ENCODE measurements at places on chromosomes 1 and 21.

DNA sequence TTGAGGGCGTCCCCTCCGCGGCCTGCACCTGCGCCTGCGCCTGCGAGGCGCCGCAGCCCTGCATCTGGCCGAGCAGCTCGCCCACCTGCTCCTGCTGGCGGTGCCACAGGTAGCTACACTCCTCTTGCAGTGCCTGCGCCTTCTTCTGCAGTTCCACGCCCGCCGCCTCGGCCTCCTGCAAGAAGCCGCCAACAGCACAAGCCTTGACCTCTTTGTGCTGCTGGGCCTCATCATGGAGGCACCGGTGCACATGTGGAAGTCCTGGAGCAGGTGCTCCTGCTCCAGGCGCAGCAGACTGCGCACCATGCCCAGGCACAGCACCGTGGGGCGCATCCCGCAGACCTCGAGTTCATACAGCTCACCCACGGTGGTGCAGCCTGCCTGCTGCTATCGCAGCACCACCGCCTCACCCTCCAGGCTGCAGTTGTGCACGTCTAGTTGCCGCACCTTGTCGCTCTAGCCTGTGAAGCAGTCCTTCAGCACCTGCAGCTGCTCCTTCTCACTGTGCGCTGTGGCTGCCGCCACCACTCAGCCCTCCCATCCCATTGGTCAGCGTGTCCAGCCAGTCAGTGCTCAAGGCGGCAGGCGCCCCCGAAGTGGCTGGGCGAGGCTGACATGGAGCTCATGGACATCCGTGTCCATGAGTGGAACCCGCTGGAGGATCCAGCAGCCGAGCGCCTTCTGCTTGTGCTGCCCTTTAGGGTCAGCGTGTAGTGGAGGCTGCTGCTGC, 12.2 kb upstream of the CD2 start:
- no peak for DNase-seq

GRCh38 chr1:243595527-243596210, 254.4 kb downstream of the AKT3 start:
- no peak for DNase-seq

DNA sequence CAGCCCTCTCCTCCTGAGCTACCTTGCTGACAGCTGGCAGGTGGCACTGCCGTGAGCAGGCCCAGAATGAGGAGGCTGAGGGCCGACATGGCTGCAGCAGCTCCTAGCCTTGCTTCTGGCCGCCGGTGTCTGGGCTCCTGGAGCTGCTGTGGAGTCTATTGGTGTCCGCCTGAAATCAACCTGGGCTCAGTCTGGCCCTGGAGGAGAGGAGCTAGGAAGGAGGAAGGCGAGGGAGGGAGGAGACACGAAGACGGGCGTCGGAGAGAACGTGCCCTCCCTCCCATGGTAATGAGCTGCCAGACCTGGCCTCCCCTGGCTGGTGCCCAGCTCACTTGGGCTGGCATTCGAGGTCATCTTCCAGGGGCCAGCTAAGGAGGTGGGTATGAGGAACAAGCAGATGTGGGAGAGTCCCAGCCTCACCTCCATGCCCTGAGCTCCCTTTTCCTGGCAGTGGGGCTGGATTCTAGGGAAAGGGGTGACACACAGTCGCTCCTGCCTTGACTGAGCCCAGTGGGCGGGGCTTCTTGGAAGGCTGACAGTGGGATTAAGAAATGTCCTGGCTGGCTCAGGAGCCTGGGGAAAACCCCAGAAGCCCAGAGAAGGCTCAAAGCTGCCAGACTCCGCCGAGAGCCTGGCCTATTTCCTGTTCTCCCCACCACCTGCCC, at the start of gene PDZK1IP1:
PDZK1IP1 (minus strand) TSS at position 193 of the 665 bp plus-strand sequence; CDS start at position 89, 104 bp downstream.
- DNase-seq: no peak

GRCh38 chr21:42157606-42158310, 61.2 kb upstream of the ABCG1 start:
- DNase-seq: no peak

DNA sequence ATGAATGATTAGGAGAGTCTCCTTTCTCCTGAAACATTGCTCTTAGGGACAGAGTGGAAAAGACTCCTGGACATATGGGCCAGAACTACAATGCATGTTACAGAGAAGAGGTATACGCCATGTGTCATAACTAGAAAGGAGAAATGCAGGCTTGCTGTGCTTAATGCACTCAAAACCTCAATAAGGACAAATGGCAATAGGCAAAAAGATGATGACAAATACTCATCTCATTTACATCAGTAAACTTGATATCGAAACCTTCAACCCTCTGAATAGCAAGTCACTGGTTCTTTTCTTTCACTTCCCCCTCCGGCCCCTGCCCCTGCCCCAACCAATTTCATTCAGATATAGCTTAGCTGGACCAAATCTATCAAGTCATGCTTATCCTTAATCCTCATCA, 1.9 kb upstream of the GPR88 start:
- DNase-seq: no peak

- DNase-seq: no peak
Measured at GRCh38 chr1:87334351-87335174, 5.9 kb downstream of the LMO4 start.

GRCh38 chr1:204283711-204284651, 70.2 kb upstream of the GOLT1A start:
- DNase-seq: no peak

DNA sequence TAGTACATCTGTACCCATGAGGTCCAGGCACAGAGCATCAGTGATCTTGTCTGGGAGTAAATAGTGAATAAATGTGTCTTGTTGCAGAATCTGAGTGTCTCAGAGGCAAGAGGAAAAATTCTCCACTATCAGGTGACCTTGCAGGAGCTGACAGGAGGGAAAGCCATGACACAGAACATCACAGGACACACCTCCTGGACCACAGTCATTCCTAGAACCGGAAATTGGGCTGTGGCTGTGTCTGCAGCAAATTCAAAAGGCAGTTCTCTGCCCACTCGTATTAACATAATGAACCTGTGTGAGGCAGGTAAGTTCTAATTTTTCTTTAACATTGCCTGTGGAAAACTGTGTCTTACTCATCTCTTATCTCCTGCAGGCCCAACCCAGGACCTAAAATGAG, 43.1 kb downstream of the IL12RB2 start:
- DNase-seq: no peak

GRCh38 chr21:33789697-33790096, 125.9 kb downstream of the ATP5PO start:
- DNase-seq: no peak

- DNase-seq: peak; percentile 57
Measured at GRCh38 chr1:202135221-202135721, 9.3 kb downstream of the ARL8A start.

- peak; percentile 98 for DNase-seq
Measured at GRCh38 chr1:181126871-181127587, 38.5 kb downstream of the IER5 start.

GRCh38 chr21:33824156-33824941, 91.3 kb downstream of the ATP5PO start:
- DNase-seq: no peak

Measured in NCI-H510A treated with DMSO at 0.1 percent for 48 hours (cell line).